ENCODE measurements at places on chromosomes 11 and 22.

DNA sequence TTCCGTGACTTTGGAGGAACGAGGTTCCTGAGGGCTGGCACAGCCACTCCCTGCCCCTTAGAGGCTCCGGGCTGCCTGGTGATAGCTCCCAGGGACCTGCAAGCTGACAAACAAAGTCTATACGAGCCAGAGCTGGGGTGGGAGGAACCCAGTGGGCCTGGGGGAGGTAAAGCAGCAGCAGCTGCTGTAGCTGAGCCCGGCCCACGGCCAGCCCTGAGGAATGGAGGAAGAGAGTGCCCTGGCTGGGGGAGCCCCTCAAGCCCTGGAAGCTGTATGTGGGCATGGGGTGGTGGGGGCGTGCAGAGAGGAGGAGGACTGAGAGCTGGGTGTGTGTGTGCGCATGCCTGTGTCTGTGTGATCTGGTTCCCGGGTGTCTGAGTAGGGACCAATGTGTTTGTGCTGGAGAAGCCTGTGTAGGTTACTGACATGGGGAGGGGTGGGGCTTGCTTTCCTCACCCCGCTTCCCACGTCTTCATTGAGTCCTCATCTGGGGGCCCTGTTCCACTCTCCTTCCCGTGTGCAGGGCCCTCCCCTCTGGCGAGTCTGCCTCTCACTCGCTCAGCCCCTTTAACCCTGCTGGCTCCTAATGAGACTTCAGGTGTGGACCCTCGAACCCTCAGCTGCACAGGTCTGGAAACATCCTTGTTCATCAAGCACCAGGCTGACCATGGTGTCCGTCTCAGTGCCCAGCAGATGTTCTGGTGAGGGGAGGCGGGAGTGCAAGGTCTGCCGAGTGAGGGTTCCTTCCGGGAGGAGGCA, 10.8 kb downstream of the ST3GAL4 start:
- peak; percentile 26 for DNase-seq

DNA sequence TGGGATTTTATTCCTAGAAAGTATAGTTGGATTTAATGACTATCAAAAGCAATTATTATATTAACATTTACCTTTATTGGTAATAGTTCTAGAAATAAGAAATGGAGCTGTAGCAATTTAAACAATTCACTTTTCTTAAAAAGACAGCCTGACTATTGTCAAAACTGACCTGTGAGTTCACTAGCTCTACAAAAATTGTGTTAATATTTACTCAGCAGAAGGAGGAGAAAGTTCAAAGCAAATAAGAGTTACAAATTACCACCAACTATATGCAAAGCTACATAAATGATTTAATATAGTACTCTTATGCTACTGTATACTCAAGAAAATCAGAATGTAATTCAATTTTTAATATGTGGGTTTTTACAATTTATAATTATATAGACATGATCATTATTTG, 310.0 kb downstream of the DCDC1 start:
- no peak for DNase-seq

GRCh38 chr11:2204361-2205213, 33.0 kb upstream of the TH start:
- DNase-seq: no peak

- DNase-seq: no peak
These were observed at the start of gene EMID1 for GRCh38 chr22:29205594-29206371. EMID1 (plus strand) TSS chr22:29205896; CDS start chr22:29206039, 143 bp downstream.

- DNase-seq: no peak
These were observed 12.8 kb upstream of the FBXO3 start for GRCh38 chr11:33787076-33787475.

DNA sequence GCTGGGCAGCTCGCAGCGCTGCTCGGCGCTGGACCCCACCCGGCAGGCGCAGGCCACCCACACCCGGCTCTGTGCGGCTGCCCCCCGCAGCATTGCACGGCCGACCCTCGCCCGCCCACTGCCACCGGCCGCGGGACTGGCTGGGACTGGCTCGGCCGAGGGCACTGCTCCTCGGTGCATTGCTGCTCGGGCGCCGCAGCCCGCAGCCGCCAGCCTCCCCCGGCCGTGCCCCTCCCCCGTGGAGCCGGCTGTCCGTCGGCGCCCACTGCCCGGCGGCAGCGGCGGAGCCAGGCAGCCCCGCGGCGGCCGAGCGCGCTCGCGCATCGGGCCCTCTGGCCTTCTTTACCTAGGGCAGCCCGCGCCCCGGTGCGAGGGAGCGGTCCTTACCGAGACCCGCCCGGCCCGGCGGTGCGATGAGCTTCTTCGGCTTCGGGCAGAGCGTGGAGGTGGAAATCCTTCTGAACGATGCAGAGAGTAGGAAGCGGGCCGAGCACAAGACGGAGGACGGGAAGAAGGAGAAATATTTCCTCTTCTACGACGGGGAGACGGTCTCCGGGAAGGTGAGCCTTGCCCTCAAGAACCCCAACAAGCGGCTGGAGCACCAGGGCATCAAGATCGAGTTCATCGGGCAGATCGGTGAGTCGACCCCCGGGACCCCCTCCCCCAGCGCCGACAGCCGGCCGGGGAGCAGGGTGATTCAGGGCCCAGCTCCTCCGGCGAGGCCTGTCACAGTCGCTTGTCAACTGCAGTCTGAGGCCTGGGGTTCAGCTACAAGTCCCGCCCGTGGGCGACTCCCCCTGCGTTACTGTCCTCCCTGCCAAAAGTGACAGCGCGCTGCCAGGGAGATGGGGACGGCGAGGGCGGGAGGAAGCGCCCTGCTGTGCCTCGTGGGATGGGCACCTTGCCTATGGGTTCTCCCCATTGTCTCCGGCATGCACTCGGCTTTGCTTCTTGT, 516 bp downstream of the VPS26B start:
- peak; percentile 77 for DNase-seq

DNA sequence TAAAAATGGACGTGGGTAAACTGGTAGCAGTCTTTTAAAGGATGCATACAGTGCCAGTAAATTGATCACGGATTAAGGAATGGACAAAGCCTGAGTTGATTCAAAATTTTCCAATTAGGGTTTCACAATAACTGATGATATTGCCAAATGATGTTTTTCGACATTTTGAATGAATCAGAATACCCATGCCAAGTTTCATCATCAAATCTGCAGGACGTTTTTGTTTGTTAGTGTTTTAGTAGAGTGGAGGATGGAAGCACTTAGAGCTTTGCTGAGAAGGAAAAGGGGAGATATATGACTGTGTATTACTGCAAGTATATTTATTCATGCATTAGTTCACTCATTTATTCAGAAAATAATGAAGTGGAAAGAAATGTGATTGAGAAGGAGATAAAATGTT, 78.3 kb downstream of the SLC17A6 start:
- DNase-seq: no peak

DNA sequence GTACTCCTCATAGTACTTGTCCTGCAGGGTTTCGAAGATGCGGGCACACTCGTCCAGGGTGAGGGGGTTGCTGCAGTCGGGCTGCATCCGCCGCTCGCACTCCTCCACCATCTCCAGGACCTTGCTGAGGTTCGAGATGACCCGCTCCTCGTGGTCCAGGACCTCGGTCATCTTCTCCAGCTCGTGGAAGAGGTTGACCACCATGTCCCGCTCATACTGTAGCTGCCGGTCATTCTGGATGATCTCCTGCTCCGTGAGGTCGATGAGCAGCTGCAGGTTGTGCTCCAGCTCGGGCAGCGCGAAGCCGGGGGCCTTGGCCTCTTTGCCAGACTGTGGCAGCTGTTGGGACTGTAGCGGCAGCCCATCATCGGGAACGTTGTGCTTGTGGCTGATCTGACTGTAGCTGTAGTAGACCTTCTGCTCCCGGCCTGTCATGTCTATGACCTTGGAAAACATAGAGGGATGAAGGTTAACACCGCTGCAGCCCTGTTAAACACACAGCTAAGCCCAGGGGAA, 13.0 kb downstream of the TFIP11 start:
- no peak for DNase-seq

DNA sequence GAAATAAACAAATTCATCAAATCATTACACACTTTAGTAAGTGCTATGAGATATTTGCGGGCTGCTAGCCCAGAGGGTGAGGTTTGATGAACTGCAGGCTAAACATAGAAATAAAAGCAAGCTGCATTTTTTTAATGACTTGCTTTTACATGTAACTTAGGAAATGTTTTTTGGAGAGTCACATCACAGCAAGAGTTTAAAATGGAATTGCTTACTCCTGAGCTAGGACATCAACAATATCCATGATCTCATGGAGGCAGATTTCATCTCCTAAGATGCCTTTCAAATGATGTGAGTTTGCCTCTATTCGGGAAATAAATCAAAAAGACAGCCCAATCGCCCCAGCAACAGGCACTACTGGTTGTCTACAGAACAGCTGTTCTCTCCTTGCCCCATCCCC, 73.4 kb upstream of the CD44 start:
- no peak for DNase-seq

DNA sequence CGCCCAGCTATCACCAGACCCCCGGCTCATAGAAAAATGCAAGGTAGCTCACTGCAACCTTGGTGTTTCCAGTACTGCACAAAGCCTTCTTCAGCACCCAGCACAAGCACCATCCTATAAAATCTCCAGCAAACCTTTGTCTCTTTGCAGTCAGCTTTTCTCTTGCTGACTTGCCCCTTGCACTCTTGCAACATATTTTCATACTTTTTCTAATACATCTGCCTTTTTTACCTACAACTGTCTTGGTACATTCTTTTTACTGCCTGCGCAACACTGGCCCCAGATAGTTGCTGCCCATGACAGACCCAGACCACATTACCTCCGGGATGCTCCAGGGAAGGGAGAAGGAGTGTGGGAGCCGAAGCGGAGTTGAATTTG, 142.4 kb downstream of the MPPED1 start:
- no peak for DNase-seq

DNA sequence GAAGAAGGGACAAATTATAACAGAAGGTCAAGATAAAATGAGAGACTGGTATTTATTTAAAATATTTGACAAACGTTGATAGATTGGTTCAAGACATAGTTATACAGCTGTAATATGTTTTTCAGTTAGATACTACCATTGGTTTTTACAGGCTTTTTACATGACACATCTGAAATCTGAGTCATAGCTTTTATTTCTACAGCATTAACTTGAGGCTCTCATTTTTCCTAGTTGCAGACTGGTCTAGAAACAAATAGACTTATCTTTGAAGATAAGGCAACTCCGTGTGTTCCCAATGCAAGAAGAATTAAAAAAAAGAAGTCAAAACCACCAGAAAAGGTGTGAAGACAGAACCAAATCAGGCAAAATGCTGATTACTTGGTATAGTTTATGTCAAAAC, 31.3 kb downstream of the CEP57 start:
- DNase-seq: no peak

DNA sequence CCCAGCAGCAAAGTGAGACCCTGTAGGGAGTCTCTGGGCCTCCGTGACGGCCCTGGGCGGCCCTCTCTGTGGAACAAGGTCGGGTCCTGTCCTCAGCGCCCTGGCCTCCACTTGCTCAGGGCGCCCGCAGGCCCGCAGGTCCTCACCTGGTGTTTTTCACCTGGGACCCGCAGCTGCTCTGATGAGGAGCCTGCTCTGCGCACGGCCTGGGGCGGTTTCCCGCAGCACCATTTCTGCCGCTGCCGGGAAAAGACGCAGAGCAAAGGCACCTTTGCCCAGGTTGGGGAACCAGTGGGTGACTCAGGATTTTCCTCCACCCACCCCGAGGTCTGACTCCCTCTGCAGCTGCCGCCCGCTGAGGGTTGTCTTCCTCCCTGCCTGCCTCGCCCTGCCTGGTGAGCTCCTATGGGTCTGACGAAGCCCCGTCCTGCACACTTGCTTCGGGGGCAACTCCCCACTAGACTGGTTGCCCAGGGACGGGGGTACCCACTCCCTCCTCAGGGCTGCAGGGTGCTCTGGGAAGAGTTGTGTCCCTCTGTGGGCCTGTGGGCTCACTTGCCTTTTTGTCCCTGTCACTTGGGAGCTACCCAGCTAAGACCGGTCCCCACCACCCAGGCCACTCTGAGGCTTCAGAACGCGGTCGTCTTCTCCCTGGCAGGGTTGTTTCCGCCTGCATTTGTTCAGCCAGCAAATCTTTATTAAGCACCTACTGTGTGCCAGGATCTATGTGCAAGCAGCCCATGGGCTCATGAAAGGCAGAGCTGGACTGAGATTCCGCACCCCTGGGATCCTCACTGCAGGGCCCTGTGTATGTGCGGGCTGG, 89.5 kb downstream of the KCNQ1 start:
- no peak for DNase-seq

DNA sequence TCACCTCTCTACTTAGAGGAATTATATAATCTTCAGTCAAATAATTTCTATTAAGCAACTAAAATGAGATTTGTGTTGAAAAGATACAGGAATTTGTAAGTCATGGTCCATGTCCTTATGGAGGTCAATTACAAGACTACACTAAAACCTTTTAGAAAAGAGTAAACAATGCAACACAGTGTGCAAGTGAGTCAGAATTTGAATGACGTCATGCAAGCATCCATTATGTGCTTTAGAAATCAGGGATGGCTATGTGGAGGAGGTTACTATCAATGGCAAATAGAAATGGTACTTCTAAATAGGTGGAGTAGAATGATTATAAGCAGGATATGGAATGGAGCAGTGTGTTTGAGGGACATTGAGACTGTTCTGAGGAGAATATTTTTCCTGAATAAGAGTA, 16.6 kb downstream of the OR10D3 start:
- DNase-seq: no peak

GRCh38 chr11:58465690-58466089, 23.7 kb upstream of the OR5B12 start:
- DNase-seq: no peak

GRCh38 chr11:130551388-130551787, 102.9 kb downstream of the ADAMTS15 start:
- DNase-seq: no peak

DNA sequence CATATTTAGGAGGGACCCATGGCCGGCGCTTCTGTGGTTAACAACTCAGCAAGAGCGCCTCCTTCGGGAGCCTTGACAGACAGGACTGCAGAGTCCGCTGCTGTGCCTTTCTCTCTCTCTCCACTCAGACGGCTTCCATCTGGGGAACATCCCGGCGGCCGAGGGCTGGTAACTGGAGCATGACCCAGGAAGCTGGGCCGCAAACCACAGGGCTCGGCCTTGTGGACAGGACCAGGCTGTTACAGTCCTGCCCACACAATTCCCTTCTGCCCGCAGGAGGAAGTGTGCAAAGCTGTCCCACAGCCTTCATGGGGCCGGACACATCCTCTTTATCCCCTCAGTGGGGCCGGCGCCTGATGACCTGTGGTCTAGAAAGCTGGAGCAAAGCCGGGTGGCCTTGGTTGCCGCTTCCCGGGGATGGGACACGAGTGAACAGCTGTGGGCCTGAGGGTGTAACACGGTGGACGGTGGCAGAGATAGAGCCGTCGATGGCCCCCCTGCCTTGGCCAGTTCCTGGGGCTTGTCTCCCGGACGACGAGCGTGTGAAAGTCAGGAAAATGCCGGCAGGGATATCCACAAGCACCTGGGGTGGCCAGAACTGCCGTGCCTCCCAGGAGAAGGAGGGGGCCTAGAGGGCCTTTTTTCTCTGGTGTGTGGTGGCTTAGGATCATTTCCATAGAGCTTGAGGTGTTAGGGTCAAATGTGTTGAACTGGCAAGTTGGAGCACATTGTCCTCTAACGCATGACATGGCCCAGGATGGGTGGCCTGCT, 50.1 kb downstream of the FBLN1 start:
- no peak for DNase-seq

Measured in NCI-H1092 (cell line).